CD4-positive, alpha-beta T cell treated with Interleukin-6 for 4 hours (primary cell): ENCODE measurements at places on chromosomes 3 and 15.

GRCh38 chr15:65862682-65863081 lies 6.6 kb upstream of the RAB11A start:
- peak; percentile 66 for DNase-seq

DNA sequence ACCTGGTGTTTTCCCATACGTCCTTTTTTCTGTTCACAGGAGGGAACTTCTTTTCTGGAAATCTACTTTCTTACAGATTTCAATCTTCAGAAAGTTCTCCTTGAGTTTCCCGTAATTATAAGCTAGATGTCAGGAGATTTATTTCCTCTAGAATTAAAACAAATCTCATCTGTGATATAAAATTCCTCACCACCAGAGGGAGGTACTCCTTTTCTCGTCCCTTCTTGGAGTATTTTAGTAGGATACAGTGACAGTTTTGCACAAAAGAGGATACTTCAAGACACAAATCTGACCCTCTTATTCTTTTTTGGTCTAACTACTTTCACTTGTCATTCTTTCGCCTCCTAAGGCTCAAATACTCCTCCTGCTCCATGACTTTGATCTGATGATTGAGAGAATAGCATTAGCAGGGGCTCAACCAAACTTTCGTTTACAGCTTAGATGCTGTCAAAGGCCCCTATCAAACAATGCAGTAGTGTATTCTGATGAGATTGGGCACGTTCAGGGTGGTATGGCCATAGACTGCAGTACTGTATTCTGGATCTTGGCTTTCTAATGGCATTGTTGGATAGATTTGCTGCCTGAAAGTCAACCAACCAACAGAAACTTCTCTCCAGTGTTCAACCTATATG lies 38.0 kb downstream of the TMEM41A start:
- no peak for DNase-seq

DNA sequence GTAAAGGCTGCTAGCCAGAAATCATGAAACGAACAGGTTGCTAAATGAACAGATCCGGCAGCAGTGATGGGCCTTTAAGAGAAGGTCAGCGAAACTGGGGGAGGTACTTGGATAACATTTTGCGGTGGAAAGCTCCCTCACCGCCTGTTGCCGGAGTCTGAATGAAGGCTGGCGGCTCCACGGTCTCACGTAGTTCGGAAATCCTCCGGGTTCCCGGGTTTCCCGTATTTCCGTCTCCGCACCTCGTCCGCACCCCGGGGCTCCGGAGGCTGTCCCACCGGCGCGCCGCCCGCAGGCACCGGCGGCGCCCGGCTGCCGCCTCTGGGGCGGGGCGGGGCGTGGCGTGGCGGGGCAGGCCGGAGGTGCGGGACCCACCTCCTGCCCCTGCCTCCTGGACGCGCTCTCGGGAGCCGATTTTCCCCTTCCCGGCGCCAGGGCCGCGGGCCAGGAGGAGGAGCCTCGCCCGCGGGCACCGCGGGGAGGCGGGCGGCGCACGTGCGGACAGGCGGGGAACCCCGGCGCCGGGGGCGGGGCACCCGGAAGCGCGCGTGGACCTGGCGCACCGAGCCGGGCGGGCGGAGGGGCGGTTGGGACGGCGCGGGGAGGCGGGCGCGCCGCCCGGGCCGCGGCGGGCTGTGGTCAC lies at the start of gene ZDHHC23:
Gene ZDHHC23 (plus strand): TSS at position 642 of the 643 bp plus-strand sequence. CDS start 790 bp downstream, outside the sequence.
- DNase-seq, result peak; percentile 74

- no peak for DNase-seq
Measured at GRCh38 chr15:87739866-87740265, 516.7 kb downstream of the NTRK3 start.

GRCh38 chr3:81550415-81550814 lies 211.0 kb downstream of the GBE1 start:
- DNase-seq, result no peak

GRCh38 chr3:99854756-99855298 lies 37.2 kb downstream of the CMSS1 start:
- DNase-seq, result no peak

GRCh38 chr3:51975852-51976549 lies 1.1 kb downstream of the ABHD14A start:
- peak; percentile 49 for DNase-seq

DNA sequence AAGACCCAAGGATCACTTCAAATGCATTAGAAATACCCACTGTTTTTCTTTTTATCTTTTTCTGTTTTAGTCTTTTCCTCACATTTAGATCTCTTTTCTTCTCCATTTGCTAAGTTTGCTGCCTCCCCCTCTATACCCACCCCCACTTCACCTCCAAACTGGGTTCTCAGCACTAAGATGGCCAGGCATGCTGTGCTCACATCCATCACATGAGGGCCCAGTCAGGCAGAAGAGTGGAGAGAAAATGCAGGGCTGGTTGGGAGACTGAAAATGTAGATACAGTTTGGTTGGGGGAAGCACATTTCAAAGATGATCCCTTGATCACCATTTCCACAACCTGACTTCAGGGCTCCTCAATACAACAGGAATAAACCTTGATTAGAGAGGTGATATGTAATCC lies 8.7 kb downstream of the GAP43 start:
- DNase-seq, result no peak

DNA sequence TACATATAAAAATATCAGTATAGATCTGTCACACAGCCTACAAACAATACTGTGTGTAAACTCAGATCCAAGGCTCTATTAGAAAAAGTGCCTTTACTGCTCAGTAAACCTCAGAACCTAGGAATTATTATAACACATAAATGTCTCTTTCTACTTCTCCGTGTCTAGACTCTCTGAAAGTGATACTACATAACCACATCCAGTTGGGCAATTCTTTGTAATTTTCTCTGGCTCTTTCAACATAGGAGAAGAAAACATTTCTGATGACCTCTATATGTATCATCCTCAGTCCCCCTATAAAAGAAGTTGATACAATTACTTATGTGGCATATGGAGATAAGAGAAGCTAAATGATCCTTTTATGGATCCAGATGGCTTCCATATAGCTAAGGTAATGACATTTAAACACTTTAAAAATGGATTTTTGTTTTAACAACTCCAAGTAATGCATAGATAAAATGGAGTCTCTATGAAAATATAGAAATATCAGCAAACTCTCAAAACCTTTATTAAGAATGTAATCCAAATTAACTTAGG lies 104.5 kb downstream of the LSAMP start:
- no peak for DNase-seq

GRCh38 chr15:81941479-81941878 lies 104.3 kb downstream of the MEX3B start:
- no peak for DNase-seq

- no peak for DNase-seq
Measured at GRCh38 chr3:7621046-7621630, 760.2 kb downstream of the GRM7 start.

DNA sequence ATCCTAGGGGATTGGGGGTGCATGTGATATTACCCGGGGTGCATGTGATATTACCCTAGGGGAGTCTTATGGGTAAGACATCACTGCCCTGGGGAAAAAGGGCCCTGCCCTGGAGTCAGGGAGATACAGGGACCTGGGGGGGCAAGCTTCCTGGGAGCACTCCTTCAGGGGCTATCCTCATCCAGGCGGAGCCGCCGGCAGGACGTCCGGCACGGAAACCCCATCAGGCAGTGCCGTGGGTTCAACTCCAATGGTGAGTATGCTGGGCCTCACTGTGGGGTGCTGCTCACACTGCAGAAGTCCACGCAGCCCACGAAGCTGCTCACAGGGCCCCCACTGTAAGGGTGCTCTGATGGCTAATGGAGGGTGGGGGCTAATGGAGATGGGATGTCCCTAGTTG lies 5.3 kb upstream of the GNAT1 start:
- DNase-seq, result no peak

DNA sequence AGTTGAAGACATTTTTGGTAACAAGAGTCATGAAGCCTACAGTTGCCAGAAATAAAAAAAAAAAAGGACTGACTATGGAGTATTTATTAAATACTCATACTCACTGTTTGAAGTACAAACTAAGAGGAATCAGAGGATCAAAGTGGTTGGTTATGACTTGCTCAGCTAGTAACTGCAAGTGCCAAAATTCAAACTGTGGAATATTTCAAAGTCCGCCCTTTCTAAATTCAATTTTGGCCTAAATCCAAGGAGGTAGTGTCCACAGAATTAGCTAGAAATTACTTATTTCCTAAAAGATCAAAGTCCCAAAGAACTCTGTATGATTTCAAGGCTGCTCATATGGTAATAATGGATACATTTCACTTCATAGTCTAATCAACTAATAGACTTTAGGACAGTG lies 274.5 kb downstream of the ZBTB20 start:
- no peak for DNase-seq

DNA sequence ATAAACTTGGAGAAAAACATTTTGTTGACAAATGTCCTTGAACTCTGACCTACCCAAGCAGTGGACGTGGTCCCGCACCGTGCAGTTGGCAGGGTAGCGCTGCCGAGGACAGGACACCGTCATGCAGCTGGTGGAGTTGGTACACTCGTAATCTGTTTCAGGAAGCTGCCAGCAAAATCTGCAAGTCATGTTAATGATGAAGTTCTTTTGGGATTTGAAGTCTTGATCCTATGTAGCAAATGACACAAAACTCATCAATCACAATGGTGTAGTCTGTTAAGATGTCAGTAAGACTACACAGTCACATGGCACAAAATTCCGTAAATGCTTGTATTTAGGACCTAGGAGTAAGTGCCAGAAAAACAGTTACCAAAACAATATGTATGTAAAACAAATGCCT lies 5.5 kb downstream of the TM2D3 start:
- no peak for DNase-seq

DNA sequence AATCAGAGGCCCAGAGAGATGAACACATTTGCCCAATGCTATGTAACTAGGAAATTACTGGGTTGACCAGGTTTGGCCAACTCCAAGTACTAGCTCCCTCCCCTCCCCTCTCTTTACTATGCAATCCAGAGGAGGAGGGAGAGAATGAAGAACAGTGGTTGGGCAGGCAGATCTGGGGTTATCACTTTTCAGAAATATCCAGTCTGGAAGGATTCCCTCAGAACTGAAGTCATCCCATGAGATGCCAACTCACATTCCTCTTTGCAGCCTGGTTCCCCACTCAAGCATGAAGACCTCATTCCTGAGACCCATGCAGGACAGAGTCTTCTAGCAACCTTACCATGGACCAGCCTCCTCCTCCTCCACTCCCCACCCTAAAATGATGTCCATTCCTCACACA lies 201.1 kb downstream of the TLE3 start:
- DNase-seq, result no peak

GRCh38 chr3:176633511-176633910 lies 563.8 kb downstream of the TBL1XR1 start:
- DNase-seq, result no peak

GRCh38 chr3:183698756-183699155 lies 1.2 kb downstream of the YEATS2 start:
- peak; percentile 6 for DNase-seq

GRCh38 chr15:36996121-36996520 lies 104.2 kb downstream of the MEIS2 start:
- no peak for DNase-seq

DNA sequence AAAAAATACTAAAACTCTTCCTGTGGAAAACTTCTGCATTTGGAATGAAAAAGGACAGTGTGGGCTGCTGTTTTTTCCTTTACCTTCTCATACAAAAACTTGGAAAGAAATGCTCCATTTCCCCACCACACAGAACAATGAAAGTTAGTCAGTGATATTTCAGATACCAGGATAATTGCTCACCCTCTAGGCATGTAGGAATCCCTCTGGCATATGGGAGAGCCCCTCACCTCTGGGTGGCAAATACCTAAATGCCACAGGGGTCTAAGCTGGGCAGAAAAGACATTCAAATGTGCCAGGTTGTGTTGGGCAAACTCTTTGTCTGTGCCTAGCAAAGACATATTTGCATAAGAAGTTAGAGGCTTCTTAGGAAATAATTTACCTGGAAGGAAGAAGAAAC lies 560.3 kb upstream of the NR2F2 start:
- DNase-seq, result no peak

DNA sequence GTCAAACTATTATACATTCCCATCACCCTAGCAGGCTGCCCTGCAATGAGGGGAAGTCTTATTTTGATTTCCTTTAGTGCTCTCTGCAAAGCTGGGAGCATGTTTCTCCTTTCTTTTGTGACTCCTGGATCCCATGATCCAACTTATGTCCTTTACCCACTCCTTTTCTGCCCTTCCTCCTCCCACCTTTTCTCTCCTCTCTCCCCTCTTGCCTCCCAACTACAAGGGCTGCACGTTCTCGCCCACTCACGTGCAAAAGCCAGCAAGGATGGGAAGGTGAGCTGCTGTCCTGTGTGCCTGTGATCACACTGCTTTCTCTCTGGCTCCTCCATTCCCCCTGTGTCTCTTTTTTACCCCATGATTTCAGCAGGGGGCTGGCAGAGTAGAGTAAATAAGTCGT lies 6.1 kb downstream of the VIPR1 start:
- no peak for DNase-seq

DNA sequence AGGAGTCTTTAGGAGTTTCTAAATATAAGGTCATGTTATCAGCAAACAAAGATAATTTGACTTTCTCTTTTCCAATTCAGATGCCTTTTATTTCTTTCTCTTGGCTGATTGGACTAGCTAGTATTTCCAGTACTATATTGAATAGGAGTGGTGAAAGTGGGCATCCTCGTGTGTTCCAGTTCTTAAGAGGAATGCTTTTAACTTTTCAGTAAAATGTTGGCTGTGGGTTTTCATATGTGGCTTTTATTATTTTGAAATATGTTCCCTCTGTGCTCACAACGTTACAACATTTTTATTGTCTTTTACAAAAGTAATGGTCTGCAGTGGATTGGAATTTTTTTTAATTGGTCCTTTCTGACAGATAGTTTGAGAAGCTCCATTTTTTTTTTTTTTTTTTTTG lies 8.2 kb upstream of the ZNF280D start:
- DNase-seq, result no peak

DNA sequence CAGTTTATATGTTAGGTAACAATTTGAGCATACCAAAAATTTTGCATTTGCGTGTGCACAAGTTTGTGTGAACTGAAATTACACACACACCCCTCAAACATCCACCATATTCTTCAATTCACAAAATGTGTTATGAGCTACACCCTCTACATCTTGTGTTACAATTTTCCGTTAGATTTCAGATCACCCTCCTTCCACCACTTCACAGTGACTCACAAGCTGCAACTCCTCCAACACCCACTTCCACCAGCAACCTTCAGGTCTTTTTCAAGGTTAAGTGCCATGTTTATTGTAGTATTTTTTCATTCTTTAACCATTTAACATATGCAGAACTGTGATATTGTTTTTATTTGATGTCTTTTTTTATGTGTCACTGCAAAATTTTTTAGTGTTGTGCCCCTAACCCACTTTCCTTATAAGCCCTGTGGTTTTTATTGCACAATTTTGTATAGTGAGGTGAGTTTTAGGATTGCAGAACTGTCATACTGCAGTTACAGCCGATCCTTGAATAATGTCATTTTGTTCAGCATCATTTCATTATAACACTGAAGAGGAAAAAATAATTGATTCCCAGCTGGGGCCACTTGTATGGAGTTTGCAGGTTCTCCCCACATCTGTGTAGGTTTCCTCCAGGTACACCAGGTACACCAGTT lies 148.9 kb downstream of the PLCL2 start:
- no peak for DNase-seq
